ENCODE measurements at places on chromosomes 16 and 17.

DNA sequence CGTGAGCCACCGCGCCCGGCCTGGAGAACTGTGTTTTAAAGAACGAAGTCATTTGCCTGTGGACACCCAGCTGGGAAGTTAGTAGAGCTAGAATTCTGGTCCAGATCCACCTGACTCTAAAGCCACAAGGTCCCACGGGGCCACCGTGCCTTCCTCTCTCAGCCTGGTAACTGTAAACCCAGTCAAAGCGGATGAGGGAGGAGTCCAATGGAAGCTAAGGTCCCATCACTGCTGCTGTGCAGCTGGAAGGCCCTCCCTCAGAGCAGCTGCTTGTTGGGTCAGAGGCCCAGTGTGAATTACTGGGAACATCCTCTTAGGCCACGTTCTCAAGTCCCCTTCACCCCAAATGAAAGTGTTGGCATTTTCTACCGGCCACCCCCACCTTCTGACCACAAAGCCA is 48.8 kb upstream of the CACNG5 start:
- no peak for DNase-seq

DNA sequence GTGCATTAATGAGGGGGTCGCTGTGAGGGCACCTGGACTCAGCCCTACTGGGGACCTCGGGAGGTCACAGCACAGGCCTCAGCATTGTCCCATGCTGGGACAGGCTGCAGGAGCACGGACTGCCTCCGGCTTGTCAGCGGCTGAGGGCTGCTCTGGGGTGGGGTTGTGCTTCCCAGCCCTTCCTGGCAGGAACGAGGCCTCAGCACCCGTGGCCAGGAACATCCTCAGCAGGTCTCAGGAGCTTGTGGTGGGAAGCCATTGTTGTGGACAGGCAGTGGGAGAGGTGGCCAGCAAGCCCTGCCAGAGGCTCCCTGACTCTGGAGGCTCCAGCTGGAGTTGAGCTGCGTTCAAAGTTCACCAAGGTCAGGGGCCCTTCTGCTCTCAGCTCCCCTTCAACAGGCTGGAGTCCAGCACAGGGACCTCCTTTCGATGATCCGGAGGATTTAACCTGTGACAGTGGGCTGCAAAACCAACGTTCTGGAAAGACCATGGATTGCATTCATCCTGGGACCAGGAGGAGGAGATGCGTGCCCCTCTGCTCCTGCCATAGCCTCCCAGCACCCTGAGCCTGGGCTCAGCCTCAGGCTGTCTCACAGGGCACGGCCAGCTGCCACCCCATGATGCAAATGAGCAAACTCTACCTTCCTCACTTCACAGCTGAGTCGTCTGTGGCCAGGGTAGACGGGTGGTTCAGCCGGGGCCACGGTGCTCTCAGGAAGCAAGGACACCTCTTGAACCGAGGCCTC is 32.6 kb downstream of the FOXL1 start:
- DNase-seq, result no peak

DNA sequence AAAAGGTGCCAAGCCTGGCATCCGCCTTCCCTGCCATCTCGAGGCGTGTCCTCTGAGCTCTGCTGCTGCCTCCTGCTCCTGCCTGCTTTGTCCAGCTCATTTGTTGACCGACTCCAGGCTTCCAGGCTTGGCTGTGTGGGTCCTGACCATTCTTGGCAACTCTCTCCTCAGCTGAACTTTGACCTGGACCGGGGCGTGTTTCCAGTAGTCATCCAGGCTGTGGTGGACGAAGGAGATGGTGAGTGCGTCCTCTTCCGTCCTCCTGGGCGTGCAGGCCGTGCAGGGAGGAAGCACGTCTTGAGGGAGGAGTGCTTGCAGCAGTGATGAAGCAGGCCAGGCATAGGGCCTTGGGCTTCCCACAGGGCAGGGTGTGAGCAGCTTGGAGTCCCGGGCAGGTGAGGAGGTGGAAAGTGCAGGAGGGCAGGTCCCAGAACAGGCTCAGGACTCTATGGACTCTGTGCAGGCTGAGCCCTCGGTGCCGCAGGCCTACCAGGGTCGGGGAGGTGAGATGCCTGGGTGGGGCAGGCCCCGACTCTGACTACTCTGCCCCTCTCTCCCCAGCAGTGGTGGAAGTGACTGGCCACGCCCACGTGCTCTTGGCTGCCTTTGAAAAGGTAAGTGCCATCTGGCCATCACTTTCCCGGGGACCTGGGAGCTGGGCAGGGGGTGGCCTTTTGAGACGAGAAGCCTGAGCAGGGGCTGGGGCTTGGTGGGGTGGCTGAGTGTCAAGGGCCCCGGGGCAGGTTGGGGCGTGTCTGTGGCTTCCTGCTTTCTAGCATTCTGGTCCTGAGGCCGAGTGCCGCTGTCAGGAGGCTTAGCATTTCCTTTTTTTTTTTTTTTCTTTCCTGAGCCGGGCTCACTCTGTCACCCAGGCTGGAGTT is 28.6 kb upstream of the NUDT16L1 start:
- peak; percentile 15 for DNase-seq

GRCh38 chr17:77565166-77565565 is 393.3 kb upstream of the TNRC6C start:
- no peak for DNase-seq

DNA sequence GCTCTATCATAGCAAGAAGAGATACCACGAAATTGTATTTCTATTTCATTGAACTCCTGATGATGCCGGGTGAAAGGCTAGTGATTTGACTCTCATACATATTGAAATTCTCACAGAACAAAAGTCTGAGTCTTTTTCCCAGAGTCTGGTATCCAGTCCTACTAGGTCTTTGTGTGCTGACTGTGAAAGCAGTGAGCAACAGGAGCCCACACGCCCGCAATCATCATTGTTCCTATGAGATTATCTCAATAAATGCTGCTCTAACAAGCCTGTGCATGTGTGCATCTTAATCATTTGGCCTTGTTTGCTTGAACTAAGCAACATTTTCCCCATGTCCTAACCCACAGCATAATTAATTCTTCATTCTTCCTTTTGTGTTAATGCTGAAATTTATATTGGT is 1466.0 kb downstream of the CDH11 start:
- no peak for DNase-seq

GRCh38 chr17:9813166-9813565 is 8.7 kb downstream of the GSG1L2 start:
- DNase-seq, result no peak

DNA sequence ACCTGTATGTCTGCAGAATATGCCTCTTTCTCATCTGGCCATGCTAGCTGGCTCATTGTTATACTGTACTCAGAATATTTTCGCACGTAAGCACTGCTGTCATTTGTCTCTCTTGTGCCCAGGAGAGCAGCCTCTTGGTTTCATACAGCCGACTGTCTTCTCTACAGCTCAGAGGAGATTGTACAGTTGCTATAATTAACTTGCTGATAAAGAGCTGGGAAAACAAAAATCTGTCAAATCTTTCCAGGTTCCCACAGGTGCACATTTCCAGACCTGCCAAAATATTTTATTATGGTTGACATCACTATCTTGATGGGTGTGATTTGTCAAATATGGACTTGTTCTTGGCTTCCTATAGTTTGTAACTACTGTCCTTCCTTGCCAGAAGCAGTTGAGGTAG is 122.7 kb downstream of the FTO start:
- DNase-seq, result no peak

- no peak for DNase-seq
Observed at GRCh38 chr16:71350821-71351557, 7.5 kb upstream of the CALB2 start.

- DNase-seq, result no peak
Observed at GRCh38 chr16:24291932-24292331, 35.8 kb downstream of the CACNG3 start.

DNA sequence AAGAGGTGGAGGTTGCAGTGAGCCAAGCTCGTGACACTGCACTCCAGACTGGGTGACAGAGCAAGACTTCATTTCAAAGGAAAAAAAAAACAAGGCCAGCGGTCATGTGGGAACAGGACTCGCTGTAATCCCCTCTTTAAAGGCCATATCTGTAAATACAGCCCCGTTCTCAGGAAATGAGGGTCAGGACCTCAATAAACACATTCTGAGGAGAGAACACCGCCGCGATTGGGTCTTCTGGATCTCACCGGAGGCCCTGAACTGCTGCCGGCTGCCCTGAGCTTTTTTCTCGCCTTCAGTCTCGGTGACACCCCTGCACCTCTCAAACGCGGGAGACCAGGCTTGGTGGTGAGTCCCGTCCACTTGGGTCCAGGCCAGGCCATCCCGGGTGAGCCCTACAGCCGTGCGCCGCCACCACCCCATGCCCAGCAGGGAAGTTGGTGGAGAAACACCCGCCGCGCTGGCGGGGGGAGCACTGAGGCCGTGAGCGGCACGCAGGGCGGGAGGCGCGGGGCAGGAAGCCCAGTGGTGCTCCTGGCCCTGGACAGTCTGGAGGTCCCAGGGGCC is 28.4 kb downstream of the SLC25A10 start:
- DNase-seq, result no peak

- DNase-seq, result no peak
Observed at GRCh38 chr17:535198-535597, 179.4 kb downstream of the VPS53 start.

GRCh38 chr16:78097548-78097947 is 1.9 kb upstream of the WWOX start:
- DNase-seq, result no peak

Data from Caco-2 (cell line).